Breast epithelium (tissue), 4 donors: ENCODE measurements at places on chromosomes 3 and 15. TPM values are rescaled to one million over a fixed set of nuclear protein-coding genes. Genes with fewer than 3 reads are reported as not detected.

GRCh38 chr3:84074767-84075166, 884.0 kb upstream of the CADM2 start:
- DNase-seq: no peak

ASB14 gene
- not detected for total RNA-seq

DNA sequence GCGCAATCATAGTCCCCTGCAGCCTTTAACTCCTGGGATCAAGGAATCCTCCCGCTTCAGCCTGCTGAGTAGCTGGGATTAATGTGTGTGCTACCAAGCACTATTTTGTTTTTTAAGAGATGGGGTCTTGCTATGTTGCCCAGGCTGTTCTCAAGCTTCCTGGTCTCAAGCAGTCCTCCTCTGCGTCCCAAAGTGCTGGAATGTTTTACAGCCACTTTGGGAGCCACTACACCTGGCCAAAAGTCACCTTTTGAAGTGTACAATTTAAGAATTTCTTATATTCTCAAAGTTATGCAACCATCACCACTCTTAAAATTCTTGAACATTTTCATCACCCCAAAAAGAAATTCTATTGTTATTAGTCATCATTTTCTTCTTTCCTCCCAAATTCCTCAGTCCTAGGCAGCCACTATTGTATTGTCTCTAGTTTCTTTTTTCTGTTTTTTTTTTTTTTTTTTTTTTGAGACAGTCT, 17.8 kb downstream of the CDV3 start:
- DNase-seq: no peak

DNA sequence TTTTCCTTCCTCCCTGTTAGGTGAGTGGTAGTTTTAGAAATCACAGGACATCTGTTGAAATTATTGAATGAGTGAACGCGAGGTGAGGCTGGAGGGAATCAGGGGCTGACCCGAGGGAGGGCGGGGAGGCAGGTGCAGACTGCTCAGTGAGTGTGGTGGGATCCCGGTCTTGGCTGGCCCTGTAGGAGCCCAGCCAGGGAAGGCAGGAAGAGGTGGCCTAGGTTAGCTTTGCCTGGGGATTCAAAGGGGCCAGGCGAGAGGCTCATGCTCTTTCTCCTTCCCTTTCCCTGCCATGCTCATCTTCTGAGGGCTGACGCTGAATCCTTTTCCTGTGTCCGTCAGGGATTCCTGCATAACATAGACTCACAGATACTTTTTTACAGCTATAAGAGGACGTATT, 15.1 kb downstream of the CACNA1D start:
- no peak for DNase-seq

DNA sequence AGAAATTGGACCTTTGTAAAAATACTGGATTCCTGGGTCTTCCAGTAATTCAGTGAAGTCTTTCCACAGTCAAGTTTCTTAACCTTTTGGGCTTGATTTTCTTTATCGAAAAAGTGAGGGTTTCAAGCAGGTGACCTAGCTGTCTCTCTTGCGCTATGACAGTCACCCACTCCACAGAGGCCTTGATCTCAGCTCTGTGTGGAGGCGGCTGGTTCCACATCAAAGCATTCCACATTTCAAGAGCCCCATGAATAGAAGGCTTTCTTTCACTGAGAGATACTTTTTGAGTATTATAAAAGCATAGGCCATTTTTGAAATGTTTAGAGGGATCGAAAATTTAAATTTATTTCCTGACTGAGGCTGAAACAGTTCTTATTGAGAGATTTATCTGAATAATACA, 43.9 kb downstream of the GABRA5 start:
- DNase-seq: no peak

GRCh38 chr15:80308002-80308401, 56.0 kb upstream of the CTXND1 start:
- DNase-seq: no peak

RTP1 gene
- total RNA-seq: not detected

DNA sequence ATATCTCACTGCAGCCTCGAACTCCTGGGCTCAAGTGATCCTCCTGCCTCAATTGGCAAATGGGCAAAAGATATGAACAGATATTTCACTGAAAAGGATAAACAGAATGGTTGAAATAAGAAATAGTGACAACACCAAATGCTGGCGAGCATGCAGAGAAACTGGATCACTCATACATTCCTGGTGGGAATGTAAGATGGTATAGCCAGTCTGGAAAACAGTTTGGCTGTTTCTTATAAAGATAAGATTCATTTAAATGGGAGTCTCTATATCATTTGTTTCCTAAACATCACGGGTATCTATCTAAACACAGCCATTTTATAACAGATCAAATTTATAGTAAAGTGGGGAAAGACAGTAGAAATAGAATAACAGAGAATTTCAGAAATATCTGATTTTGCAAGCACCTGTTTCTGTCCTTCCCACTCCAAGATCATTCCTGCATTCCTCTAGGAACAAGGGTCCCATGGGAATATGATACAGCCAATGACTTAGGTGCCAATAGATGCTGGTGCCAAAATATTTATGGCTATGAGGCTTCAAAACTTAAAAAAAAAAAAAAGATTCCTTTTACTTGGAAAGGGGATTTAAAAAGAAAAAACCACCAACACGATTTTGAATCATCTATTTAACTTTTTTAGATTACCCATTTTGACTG, 9.9 kb upstream of the TFDP2 start:
- DNase-seq: no peak

IMPG2 gene
- total RNA-seq: 0.15 TPM

- no peak for DNase-seq
Measured at GRCh38 chr3:17808994-17809393, 66.6 kb upstream of the TBC1D5 start.

GRCh38 chr15:78913012-78913411, 31.8 kb downstream of the CTSH start:
- DNase-seq: no peak

DNA sequence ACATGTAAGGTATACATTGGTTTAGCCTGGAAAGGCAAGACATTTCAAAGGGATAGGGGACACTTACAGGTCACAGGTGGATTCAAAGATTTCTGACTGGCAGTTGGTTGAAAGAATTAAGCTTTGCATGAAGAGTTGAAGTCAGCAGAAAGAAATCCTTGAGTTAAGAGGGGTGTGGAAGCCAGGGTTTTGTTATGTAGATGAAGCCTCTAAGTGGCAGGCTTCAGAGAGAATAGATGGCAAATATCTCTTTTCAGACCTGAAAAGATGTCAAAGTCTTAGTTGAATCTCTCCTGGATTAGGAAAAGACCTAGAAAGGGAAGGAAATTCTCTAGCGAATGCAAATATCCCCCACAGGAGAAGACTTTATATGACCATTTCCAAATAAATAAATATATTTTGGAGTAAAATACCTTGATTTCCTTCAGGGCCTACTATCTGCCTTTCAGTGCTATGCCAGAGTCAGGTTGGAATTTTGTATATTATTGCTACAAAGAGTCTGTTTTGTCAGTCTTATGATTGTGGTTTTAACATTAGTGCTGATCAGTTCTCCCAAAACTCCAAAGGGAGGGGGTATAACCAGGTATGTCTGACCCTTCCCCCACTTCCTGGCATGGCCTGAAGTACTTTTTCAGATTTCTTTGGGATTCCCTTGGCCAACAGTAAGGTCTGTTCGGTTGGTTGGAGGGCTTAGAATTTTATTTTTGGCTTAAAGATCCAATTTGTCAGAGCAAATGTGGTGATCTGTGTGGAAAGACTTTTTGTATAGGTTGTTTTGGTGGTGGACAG, 286.4 kb downstream of the LRTM1 start:
- DNase-seq: no peak

STX19 gene
- 1.6 TPM for total RNA-seq

DNA sequence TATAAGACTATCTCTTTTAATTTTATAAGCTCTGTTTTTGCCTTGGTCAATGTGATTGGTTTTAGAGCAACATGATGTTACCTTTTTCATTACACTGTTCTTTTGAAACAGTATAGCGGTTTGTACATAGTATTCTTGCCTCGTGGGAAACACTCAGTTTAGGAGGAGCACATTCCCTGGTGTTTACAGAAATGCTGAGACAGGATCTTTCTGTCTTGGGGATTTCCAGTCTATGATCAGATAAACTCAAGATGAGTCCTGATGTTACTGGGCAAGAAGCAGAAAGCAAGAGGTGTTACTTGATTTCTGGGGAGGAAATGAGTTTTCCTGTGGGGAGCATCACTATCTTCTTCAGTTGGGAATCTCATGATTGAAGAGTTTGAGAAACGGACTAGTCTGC, 2.5 kb downstream of the TMEM266 start:
- DNase-seq: no peak

MORC1 gene
- total RNA-seq: under 0.01 TPM

LRRIQ4 gene
- total RNA-seq: not detected

GRCh38 chr15:41254560-41254959, 23.5 kb downstream of the CHP1 start:
- DNase-seq: no peak

- no peak for DNase-seq
Measured at GRCh38 chr3:177109688-177110330, 87.5 kb downstream of the TBL1XR1 start.

DNA sequence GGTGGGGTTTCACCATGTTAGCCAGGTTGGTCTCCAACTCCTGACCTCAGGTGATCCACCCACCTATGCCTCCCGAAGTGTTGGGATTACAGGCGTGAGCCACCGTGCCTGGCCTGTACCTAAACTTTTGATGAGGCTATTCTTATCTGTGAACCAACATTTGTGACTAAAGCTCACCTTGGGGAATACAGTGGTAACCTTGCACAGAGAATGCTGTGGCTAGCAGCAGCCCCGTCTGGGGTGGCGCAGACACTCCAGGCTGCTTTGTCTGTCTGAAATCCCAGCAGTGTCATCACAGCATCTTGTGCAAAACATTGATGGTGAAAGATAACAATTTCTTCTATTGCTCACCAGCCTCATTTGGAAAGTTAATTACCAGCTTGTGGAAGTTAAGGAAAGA, 58.9 kb downstream of the CMTM8 start:
- no peak for DNase-seq

- DNase-seq: no peak
Measured at GRCh38 chr3:16439848-16440708, 73.4 kb downstream of the RFTN1 start.

DNA sequence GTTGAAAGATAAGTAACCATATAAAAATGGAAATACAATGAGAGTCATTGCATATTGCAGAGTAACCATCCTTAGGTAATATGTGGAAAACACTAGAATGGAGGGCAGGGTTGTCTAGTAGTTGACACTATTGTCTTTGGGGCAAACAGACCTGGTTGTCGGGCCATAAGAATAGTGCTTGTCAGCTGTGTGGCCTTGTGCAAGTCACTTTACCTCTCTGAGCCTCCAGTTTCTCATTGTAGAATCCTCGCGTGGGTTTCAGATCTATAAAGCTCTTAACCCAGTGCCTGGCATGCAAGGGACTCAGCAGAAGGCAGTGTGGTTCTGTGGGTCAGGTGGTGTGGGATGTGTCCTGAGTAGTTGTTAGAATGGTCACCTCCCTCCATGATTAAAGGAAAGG, 32.0 kb downstream of the MRPS25 start:
- no peak for DNase-seq

GRCh38 chr3:25288413-25288812, 139.7 kb upstream of the RARB start:
- DNase-seq: no peak

GOLGA8T gene
- not detected for total RNA-seq

ABI3BP gene
- 41.1 TPM for total RNA-seq

DNA sequence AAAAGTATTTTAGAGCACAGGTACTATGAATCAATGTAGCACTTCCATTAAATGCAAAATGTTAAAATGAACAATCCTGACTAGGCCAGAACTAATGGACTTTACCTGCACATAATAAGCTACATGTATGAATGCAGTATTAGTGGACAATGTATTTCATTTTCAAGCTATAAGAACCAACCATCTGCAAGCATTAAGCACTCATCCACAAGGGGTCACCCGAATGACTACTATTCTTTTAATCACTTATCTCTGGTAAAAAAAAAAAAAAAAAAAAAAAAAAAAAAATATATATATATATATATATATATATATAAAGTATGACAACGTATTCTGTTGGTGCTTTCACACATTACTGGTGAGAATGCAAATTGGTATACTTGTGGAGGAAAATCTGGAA, 7.2 kb downstream of the HERC1 start:
- no peak for DNase-seq

GRCh38 chr3:60585918-60586317, 665.3 kb downstream of the FHIT start:
- no peak for DNase-seq

HIGD2B gene
- not detected for total RNA-seq

- no peak for DNase-seq
Measured at GRCh38 chr3:62835554-62836236, 39.5 kb downstream of the CADPS start.

DNA sequence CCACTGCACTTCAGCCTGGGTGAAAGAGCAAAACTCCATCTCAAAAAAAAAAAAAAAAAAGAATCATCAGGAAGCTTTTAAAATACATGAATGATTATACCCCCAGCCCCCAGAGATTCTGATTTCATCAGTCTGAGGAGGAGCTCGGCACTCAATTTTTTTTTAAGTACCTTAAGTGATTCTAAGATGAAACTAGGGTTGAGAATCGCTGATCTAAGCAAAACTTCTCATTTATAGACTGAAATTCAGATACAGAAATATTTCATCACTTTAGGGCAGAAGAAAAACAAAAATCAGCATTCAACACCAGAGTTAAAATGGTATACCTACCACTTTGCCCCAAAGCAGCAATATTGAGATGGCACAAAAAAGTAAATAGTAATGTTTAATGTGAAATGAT, 24.7 kb downstream of the CPA3 start:
- DNase-seq: no peak

CPLX3 gene
- total RNA-seq: not detected

- DNase-seq: no peak
Measured at GRCh38 chr15:51096976-51097375, 2.3 kb upstream of the TNFAIP8L3 start.

DNA sequence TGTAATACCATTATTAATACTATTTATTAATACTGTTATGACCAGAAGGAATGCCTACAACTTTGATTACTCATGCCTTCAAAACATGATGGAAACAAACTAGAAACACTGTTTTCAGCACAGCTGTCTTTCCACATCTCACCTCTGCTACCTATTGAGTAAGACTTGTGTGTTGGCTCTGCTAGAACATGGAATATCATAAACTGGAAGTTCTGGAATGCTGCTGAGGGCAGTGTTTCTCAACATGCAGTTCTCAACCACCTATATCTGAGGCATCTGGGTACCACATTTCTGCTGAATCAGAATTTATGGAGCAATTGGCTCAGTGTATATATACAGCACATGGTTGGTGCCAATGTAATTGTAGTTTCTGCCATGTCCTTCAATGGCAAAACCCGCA, 392.1 kb downstream of the TUSC7 start:
- no peak for DNase-seq

DNA sequence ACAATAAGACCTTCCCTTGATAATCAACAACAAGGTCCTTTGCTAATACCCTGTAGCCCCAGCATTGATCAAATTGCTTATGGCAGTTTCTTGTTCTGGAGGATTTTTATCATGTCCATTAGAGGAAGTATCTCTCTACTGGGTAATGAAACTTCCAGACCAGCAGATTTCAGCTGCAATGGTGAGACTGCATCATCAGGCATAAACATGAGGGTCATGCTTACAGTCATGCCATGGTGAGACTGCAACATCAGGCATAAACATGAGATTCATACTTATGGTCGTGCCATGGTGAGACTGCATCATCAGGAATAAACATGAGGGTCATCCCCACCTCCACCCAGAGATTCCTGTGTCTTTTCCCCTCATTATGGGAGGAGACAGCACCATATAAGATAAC, 129.0 kb upstream of the LIPC start:
- no peak for DNase-seq
